ENCODE measurements at places on chromosomes 16 and 17.

DNA sequence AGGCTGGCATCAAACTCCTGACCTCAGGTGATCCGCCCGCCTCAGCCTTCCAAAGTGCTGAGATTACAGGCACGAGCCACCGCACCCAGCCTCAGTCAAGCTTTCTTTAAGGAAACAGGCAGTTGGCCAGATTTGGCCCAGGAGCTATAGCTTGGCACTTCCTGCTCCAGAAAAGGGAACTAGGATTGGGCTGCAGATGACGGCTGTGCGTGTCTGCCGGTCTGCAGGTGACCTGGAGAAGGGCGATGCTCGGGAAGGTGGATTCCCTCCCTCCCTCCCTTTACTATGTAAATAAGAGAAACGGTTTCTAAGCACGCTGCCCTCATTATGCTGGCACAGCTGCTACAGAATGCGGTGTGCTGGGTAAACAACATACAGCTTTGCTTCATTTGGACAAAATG lies 215.9 kb downstream of the RPTOR start:
- DNase-seq = no peak

DNA sequence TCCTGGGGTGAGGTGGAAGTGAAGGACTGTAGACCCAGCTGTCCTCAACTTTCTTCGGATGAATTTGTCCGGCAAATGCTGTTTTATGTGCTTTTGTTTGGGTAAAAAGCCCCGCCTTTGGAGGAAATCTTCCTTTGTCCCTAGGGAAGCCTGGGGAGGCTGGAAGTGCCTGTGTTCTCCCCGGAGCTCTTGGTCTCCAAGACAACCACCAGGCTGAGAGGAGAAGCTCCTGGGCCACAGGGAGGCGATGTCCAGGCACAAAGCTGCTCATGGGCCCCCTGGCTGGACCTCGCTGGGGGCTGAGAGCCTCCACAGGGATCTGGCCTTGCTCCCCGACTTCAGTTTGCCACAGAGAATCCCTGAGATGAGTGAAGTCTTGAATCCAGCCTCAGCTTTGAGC lies 293.1 kb upstream of the N4BP1 start:
- no peak for DNase-seq

- DNase-seq = no peak
These were observed 487 bp downstream of the RANBP10 start for GRCh38 chr16:67805718-67806427.

DNA sequence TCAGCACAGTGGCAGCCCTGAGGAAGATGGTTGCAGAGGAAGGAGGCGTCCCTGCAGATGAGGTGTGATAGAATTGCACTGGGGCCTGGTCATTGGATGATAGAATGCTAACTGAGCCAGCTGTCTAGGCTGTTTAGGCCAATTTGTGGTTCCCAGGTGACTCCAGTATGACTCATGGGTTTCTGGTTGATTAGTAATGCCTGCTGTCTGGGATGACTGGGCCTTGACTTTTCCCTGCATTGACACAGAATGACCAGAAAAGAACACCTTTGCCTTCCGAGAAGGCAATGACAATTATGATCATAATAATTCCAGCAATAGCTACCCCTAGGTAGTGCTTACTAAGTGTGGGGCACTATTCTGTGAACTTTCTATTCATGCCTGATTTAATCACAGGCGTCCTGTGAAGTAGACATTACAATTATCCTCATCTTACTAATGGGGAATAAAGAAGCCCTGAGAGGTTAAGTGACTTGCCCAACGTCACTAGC lies 31.5 kb downstream of the USP43 start:
- DNase-seq = no peak

- DNase-seq = no peak
These were observed 662 bp downstream of the PGS1 start for GRCh38 chr17:78379131-78379491.

DNA sequence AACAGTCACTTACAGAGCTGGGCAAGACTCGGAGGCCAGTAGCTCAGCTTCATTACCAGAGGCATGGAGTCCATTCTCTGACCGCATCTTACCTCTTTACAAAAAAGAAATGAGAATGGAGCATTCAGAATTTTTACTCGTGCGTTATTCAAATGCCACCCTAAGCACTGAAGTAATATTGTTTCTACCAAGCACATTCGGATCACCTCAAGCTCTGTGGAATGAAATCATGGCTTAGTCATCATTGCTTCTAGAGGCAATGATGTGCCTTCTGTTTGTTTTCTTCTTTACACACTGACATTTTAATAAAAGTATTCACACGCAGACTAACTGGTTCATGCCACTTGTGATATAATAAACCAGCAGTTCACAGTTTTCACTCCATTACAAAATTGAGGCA lies 206.8 kb downstream of the PHKB start:
- DNase-seq = no peak

DNA sequence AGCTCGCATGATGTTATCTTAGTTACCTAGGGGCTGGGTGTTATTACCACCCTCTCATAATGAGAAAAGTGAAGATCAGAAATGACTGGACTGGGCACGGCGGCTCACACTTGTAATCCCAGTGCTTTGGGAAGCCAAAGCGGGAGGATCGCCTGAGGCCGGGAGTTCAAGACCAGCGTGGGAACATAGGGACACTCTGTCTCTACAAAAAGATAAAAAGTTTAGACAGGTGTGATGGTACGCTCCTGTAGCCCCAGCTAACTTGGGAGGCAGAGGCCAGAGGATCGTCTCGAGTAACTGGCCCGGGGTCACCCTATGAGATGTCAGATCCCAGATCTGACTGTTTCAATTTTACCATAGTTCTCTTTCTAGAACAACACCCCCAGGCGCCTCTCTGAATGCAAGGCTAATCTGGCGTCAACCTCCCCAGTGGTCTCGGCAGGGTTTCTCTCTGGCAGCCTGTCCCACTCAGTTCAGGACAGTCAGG lies 1.9 kb upstream of the CCDC102A start:
- no peak for DNase-seq

DNA sequence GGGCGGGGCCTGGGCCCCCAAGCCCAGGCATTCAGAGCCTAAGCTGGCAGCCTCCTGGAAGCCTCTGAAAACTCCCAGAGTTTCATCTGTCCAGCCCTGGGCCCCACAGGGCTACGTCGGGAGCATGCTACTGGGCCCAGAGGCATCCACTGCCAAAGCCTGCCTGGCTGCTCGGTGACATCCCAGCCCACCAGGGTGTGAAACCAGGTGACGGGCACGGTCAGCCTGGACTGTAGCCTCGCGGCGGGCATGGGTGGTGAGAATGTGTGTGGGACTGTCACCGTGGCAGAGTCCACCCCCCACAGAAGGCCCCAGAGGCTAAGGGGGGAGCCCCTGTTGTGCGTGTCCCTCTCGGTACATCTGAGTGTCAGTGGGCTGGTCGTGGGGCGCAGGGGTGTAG lies 25.6 kb upstream of the AATK start:
- DNase-seq = no peak

DNA sequence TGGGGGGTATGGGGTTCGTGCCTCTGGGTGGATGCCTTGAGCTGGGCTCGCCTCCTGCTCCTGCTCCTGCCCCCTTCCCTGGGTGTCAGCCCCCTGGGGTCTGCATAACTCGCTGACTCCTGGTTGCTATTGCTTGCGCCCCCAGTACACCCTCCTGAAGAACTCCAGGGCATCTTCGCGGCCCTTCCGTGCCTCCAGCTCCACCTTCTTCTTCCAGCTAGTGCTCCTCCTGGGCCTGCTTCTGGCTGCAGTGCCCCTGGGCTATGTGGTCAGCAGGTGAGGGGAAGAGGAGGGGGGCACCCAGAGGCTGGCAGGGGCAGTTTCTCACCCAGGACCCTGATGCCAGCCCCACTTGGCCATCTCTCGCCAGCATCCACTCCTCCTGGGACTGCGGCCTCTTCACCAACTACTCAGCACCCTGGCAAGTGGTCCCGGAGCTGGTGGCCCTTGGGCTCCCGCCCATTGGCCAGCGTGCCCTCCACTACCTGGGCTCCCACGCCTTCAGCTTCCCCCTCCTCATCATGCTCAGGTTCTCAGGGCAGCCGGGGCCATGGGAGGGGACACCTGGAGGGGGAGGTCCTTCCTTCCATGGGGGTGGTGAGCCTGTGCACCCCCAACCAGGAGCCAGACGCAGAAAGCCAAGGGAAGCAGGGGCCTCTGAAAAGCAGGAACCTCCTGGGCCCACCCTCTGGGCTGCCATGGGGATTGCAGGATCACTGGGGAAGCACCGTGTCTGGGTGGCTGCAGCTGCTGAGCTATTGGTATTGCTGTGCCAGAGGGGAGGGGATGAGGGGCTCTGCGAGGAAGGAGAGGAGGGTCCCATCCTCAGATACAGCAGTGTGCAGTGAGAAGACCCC lies 7.8 kb upstream of the C17orf99 start:
- no peak for DNase-seq

DNA sequence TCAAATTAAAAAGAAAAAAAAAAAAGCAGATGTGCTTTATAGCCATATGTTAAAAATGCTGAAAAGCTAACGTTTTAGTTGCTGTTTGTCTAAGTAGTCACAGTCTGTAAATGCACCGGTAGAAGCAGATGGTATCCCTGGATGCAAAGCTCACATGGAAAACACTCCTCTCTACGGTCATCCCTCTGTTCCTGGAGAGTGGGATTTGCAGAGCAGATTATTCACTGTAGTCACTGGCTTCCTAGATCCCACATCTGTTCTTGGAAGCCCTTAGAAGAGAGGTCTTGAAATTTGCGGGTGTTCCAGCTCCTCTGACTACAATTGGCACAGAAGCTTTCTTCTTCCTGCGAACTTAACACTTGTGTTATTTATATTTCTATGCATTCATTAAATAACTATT lies 186.6 kb downstream of the PMP22 start:
- no peak for DNase-seq

GRCh38 chr16:6381896-6382295 lies 950.7 kb upstream of the RBFOX1 start:
- no peak for DNase-seq

GRCh38 chr17:45223539-45224528 lies 2.1 kb downstream of the FMNL1 start:
- DNase-seq = no peak

DNA sequence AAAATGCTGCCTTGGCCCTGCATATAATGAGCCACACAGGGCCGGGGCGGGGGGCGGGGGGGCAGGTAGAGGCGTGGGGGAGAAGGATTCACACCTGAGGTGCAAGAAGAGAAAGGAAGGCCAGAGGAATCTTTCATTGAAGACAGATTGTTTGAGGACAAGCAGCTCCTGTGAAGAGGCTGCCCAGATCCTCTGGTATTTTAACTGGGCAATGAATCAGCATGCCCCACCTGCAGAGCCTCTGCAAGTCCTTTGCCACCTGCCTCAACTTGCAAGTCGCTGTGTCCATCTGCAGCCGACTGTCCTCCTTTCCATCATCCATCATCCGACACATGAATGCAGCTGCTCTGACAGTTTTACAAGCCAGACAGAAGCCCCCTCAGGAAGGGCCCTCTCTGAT lies 1.2 kb upstream of the SOST start:
- DNase-seq = no peak

GRCh38 chr17:51682115-51682514 lies 421.8 kb downstream of the UTP18 start:
- DNase-seq = no peak

- no peak for DNase-seq
These were observed 24.1 kb downstream of the SLC7A5 start for GRCh38 chr16:87845213-87845612.

- no peak for DNase-seq
These were observed 6.3 kb downstream of the ZNF598 start for GRCh38 chr16:2003231-2003826.

DNA sequence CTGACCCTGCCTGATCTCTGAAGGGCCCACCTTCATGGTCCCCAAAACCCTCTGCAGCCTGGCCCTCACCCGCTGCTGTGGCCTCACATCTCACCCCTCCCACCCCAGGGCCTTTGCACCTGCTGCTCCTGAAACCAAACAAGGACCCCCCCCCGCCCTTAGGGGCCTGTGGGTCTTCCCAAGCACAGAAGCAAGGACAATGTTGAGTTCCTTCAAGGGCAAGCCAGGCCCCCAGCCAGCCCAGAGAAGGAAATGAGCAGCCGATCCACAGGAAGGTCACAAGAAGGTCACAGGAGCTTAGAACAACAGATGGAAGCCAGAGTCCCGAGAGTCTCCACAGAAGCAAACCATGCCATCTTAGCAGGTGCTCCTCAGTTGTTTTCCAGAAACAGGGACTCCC lies 493 bp upstream of the PDE6G start:
- no peak for DNase-seq

DNA sequence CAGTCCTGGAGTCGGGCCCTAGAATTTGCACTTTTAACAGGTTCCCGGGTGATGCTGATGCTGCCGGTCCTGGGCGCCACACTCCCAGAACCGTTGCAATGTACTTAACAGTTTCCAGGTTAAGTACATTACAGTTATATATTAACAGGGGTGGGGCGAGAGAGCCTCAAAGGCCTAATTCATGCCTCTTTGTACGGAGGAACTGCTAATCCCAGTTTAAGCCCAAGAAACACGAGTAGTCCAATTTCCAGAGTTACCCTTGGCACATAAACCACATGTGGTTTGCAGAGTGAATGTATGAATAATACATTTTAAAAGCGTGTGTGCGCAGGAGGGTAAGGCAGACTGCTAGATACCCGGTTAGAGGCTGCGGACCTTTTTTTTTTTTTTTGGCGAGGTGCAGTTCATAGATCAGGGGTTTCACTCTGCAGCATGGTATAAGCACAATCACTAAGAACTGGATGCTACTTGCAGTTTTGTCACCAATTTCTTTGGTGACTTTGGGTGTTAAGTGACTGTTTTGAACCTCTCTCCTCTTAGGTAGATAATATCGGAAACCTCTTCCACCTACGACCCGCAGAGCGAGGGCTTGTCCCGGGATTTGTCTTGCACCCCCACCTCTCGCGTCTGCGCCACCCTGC lies 713 bp downstream of the COX11 start:
- no peak for DNase-seq

DNA sequence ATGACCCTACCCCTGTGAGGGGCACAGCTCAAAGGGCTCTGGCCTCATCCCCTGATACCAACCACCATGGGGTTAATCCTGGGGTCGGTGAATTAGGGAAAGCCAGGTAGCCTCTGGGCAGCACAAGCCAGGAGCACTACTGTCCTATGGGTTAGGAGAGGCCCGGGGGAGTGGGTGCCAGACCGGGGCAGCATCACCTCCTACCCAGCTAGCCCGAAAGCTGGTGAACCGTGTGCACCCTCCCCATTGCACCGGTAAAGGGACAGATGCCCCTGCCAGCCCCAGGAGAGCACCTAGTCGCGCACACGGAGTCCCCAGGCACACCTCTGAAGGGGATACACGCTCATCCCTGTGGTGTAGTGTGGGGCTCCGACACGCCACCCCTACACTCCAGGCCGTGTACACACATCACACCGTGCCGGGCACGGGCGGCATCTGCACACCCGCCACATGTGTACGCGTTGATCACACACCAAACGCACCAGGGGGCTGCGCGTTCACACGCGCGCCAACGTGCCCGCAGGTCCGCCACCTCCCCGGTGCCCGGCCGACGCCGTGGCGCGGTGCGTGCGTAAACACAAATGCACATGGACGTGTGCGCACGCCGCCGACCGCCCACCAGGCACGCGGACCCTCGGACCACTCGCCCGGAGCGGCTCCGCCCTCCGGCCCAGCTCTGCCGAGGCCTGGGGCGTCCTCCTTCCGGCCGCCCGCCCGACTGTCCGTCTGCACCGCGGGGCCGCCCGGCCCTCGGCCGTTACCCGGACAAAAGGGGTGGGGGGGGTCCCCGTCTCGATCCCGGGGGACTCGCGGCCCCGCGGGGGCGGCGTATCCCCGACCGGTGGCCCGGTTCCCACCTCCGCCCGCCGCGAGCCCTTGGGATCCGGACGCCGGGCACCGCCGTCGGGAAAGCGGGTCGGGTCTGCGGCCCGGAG lies 785 bp downstream of the UBALD1 start:
- no peak for DNase-seq

GRCh38 chr16:58114827-58115825 lies 14.1 kb downstream of the CFAP20 start:
- DNase-seq = no peak
